Stimulated activated CD4-positive, alpha-beta T cell treated with anti-CD3 and anti-CD28 coated beads, Interleukin-12 subunit alpha, Interleukin-12 subunit beta, amount 100 ng/mL, for 24 hours (primary cell): ENCODE measurements at places on chromosomes 6 and 20.

- DNase-seq, result peak; percentile 84
Observed at GRCh38 chr6:14743474-14744211, 502.2 kb upstream of the JARID2 start.

DNA sequence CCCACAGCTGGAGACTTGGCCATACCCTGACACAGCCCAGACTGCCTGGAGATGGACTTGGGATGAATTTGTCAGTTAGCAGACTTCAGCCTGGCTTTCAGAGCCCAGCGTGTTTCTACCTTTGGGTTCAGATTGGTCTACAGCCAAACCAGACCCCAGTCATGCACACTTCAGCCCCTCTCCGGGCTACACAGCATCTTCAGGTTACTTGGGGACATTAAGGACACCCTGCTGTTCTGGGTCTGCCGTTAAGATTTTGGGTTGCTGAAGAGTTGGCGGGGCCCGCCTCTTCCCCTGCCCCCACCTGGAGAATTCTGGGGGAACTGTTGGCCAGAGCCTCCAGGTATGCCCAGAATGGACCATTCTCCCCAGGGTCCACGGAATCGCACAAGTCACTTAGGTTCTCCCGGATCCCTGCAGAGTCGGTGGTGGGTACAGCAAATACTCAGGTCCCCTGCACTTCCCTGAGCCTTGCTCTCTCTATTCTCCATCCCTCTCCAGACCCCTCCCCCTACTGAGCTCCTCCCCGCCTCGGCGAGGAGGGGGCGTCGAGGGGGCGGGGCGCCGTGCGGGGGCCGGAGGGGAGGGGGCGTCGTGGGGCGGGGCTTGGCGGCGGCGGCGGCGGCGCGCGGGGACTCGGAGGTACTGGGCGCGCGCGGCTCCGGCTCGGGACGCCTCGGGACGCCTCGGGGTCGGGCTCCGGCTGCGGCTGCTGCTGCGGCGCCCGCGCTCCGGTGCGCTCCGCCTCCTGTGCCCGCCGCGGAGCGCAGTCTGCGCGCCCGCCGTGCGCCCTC is at the start of gene PTK7:
Gene PTK7 (plus strand): TSS at position 645 of the 794 bp plus-strand sequence. CDS start 175 bp downstream, outside the sequence.
- DNase-seq, result peak; percentile 24

GRCh38 chr20:3820901-3821727 is 767 bp downstream of the AP5S1 start:
- DNase-seq, result no peak

GRCh38 chr20:46261456-46262253 is 46.6 kb downstream of the CDH22 start:
- DNase-seq, result no peak
